CD4-positive, alpha-beta T cell treated with Interleukin-10 for 1 hour (primary cell): ENCODE measurements at places on chromosomes 3 and 15.

DNA sequence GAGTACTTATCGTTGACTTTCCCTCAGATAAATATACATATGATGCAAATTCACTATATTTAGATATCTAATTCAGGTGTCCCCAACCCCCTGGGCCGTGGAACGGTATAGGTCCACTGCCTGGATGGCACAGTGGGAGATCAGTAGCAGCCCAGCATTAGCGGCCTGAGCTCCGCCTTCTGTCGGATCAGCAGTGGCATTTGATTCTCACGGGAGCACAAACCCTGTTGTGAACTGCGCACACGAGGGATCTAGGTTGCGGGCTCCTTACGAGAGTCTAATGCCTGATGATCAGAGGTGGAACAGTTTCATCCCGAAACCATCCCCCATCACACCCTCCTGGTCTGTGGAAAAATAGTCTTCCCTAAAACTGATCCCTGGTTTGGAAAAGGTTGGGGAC lies 6.9 kb downstream of the KNL1 start:
- DNase-seq: no peak

- no peak for DNase-seq
Observed at GRCh38 chr3:100075851-100076730, 38.2 kb downstream of the FILIP1L start.

DNA sequence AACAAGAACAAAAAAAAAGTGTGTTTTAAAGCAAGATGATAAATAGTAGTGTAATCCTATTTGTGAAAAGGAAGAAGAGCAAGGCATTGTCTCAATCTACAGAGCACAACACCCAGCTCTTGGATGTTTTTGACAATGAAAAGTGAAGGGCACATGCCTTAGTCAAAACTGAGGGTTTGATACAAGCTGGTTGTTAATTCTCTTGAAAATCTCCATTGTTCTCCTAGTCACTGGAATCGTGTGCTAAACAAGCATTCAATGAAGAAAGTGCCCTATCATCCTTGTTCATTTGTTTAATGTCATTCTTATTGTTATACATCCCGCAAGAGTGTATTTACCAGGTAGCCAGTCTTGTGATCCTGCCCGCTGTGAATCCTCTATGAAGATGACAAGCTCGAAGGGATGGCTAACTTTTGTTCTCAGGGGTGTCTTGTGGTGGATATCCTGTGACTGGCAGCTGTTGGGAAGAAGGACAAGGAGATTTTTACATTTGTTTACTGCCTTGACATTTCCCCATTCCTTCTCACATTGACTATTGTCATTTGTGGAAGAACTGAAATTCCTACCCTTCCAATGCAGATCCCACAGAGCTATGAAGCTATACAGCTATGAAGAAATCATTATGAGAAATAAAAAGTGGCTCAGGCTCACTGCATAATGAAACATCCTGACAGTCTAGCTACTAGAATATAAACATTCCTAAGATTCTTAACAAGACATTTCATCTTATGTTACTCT lies 175.9 kb downstream of the VGLL3 start:
- DNase-seq: no peak

GRCh38 chr15:98887976-98888375 lies 119.6 kb downstream of the PGPEP1L start:
- DNase-seq: no peak

DNA sequence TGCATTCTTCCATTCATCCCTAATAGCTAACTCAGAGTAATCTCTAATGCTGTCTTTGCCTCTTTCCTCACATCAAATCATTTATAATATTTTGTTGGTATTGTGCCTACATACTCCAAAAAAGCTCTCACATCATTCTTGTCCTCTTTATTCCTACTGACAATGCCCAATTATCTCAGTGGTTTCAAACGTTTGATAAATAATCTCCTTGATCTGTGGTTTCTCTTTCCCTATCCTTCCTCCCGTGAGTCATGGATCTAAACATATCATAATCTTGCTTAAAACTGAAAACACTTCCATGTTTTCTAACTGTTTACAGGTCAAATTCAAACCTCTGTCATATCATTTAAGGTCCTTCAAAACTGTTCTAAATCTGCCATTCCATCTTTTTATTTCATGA lies 115.1 kb downstream of the CNTN6 start:
- DNase-seq: no peak

DNA sequence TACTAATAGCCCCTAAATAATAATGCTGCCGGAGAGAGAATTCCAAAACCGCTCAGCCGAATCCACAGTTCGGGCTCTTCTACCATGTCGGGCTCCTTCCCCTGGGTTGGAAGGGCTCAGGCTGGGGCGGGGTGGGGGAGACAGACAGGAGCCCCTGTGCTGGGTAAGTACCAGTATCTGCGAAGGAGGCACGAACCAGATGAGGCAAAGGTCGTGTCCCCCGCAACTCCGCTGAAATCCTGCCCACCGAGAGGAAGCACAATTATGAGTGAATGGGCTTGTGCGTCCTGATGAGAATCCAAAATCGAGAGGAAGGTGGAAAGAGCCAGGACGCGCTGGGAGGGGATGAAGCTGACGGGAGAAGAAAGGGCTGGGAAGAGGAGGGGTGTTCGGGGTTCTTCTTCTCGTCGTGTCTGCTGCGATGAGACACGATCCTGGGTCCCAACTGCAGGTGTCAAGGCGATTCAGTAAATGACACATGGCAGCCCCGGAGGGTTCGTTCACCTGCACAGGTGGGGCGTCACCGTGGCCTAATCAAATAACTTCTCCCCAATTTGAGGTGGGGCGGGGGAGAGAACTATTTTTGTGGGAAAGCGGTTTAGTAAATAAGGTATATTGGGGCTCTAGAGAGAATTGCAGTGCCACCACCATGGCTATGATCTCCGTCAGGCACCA lies 707 bp upstream of the FAM81A start:
- DNase-seq: no peak

DNA sequence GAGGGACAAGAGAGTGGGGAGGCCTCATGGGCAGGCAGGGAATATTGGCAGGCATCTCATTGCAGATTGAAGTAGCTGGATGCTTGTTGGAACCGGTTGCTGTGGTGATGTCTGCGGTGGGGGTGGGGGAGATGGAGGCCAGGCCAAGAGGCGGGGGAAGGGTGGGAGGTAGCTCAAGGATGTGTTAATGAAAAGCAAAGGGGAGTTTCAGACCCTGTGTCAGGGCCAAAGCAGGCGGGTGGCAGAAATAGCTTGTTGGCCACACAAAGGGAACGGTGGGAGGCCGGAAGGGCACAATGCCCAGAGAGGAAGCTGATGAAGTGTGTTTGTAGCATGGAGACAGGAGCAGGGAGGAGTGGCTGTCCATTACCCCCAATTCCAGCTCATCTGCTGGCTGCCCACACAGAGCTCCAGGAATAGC lies 28.0 kb downstream of the CCDC33 start:
- no peak for DNase-seq

DNA sequence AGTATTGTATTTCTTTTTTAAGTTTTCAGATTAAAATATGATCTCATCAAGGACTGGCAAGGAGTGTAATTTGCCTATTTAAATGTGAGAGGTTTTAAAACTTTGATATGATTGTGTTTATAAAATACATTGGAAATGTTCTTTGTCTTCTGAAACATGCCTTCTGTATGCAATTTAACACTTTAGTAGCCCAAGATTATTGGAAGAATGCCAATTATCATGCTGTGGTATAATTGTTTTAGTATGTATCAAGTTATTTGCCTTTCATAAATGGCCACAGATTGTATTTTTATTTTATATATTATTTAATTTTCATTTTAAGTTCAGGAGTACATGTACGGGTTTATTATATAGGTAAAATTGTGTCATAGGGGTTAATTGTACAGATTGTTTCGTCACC lies 31.7 kb downstream of the ECT2 start:
- DNase-seq: no peak

DNA sequence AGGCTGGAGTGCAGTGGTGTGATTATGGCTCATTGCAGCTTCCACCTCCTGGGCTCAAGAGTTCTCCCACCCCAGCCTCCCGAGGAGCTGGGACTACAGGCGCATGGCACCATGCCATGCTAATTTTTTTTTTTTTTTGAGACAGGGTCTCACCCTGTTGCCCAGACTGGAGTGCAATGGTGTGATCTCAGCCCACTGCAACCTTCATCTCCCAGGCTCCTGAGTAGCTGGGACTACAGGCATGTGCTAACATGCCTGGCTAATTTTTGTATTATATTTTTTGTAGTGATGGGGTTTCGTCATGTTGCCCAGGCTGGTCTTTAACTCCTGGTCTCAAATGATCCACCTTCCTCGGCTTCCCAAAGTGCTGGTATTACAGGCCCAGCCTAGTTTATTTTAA lies 4.0 kb downstream of the TEX9 start:
- no peak for DNase-seq

- no peak for DNase-seq
Observed at GRCh38 chr3:190175490-190175889, 54.8 kb upstream of the P3H2 start.

DNA sequence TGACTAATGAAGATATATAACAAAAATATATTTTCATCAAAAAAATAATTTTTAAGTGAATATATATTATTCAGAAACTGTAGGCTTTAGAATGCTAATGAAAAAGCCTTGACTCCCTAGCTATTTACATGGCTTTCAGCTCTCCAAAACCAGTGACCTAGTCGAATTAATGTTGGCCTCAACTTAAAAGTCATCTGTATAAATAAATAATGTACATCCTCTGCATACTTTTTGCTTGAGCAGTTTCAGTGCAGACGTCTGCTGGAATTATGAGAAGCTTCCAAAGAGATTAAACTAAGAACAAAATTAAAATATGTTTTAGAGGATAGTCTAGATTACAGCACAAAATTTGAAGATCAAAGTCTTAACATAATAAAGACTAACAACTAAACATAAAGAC lies 520.4 kb upstream of the ALCAM start:
- DNase-seq: no peak

GRCh38 chr3:105166893-105167292 lies 199.8 kb upstream of the ALCAM start:
- no peak for DNase-seq

- no peak for DNase-seq
Observed at GRCh38 chr15:79172032-79172481, 81.5 kb upstream of the RASGRF1 start.

GRCh38 chr15:71397377-71397776 lies 282.1 kb downstream of the THSD4 start:
- DNase-seq: no peak

- DNase-seq: no peak
Observed at GRCh38 chr3:12229896-12230295, 59.0 kb upstream of the PPARG start.

- DNase-seq: no peak
Observed at GRCh38 chr3:148975248-148975647, 16.1 kb upstream of the GYG1 start.

- no peak for DNase-seq
Observed at GRCh38 chr3:23785882-23786281, 19.9 kb upstream of the UBE2E1 start.

DNA sequence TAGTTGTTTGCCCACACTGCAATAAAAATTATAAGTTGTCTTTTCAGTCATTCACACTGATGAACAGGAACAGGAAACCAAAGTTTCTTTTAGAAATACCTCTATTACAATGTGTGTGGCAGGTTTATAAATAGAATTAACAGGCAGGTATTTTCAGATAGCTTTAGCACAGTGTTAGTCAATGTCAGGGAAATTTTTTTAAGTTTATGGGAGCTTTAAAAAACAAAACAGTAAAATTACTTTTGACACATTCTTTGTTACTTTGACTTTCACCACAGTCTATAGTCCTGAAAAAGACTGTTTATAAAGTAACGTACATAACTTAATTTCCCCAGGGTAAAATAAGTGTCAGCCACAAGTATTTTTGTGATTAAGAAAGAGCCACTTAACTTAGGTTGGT lies 38.1 kb downstream of the SERPINI1 start:
- DNase-seq: no peak

DNA sequence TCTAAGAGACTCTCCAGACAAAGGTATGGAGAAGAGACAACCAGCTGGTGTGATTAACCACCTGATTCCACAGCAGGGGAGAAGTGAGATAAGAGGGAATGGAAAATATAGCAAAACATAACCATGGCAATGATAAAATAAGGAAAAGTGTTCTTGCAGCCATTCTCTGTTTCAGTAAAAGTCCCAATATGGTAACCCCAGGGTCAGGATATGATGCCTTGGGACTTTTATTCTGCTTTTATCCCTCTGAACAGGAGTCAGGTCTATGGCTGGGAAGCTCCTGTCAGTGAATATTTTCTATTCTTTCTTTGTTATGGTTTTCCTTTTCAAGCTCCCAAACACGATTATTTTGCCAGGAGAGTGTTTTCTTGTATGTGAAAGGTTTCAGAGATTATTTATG lies 94.2 kb downstream of the SLC9A9 start:
- DNase-seq: no peak

DNA sequence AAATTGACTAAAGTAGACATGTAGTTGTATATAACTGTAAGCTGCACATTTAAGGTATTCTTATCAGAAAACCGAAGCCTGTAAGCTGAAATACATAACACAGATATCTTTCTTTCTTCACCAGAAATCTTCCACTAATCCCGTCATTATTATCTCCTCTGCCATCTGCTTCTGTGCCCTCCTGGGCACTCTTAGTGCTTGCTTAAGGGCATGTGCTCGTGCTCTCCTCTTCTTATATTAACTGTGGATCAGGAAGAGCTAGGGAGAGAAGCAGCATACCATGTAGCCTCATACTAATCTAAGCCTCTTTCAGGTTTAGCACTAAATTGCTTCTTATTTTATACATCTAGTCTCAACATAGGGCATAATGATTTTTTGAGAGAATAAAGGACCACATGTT lies 60.8 kb downstream of the RIOX2 start:
- DNase-seq: no peak

GRCh38 chr3:49799761-49800160 lies at the start of gene CDHR4:
CDHR4 (minus strand) TSS chr3:49799873; CDS start chr3:49799812, 61 bp downstream.
- DNase-seq: no peak

DNA sequence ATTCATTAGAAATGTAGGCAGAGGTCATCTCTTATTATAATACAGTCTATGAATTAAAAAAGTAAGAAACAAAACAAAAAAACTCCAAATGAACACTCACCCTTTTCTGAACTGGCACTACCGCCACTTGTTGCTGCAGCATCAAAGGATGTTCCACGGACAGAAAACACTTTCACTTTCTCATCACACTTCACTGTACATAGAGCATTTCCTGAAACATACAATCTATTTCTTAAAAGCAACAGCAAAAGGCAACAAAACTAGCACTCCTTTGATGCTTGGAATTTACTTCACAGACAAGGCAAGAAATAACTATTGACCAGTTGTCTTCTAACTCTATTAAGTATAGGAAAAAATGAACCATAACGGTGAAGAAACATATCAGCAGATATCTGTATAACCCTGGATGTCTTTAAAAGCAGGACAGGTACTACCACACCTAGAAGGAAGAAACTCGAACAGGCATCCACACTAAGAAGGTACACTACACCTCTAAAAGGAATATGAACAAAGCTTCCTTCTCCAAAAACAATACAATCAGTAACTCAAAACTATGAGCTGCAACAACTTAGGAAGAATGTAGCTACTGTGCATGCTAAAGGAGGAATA lies 24.9 kb downstream of the ETFA start:
- DNase-seq: peak; percentile 63

DNA sequence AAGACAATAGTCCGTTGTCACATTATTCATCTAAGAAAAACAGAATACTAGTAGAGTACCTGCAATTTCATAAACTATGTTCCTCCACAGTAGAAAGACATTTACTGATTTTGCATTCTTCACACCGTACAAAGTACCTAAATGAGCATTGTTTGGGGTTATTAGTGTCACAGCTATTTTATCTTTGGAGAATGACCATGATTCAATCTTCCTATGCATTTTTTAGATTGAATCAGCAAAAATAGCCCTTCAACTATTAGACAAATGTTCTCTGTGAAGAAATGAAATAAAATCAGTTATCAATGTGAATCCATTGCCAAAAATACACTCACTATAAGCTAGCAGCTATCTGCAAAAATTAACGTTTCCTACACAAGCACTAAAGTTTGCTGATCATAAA lies 176.6 kb downstream of the PLCH1 start:
- no peak for DNase-seq

- DNase-seq: peak; percentile 7
Observed at GRCh38 chr3:113897373-113897777, 50.4 kb upstream of the ZDHHC23 start.
